ENCODE measurements at places on chromosomes 4 and X.

DNA sequence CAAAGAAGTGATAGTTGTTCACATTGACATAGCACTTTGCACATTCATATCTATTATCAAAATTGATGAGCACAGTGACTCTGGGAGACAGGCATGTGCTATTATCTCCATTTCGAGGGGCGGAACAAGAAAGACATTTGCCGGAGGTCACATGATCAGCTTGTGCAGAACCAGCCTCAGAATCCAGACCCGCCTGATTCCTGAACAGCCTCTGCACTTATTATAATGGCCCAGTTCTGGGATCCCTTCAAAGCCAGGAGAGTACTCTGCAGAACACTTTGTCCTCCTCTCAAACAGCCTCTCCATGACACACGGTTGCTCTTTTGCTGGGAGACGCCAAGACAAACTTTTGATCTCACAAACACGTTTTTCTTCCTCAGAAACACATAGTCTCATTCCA lies 48.4 kb downstream of the RWDD4 start:
- DNase-seq = no peak

- no peak for DNase-seq
These were observed 135.2 kb upstream of the TSPAN5 start for GRCh38 chr4:98793658-98794057.

DNA sequence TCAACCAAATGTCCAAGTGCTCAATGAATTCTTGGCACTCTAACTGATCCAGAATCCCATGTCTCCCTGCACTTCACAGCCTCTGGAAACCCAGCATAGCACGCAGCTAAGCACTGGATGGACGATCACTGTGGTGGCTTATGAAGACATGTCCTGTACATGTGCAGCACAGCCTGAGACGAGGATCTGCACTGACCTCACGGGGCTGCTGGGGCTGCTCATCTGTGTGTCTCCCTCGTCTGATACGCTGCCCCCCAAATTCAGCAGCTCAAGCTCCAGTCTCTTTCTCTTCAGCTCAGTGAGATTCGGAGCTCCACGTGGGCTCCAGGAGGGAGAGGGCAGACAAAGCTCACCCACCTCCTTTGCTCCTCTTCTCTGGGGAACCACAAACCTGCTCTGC lies 126.9 kb downstream of the CPZ start:
- DNase-seq = no peak

DNA sequence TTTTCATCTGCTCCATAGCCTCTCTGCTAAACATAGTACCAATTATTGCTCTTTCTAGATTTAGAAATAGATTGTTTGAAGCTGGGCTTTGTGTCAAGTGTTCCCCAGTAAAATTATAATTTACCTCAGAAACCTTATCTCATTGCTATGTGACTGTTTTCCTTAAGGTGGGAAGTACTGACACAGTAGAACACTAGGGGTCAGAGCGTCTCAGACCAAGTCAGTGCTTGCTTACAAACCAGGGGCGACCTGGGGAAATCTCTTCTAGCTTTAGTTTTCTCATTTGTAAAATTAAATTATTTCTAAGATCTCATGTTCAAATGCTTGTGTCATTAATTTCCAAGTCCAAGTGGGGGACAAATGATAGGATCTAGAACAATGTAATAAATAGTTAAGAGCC lies 360.4 kb downstream of the RAPGEF2 start:
- no peak for DNase-seq

GRCh38 chr4:145098675-145099037 lies 545 bp downstream of the ABCE1 start:
- peak; percentile 84 for DNase-seq

GRCh38 chr4:181792641-181793040 lies 450.6 kb upstream of the TENM3 start:
- DNase-seq = no peak

DNA sequence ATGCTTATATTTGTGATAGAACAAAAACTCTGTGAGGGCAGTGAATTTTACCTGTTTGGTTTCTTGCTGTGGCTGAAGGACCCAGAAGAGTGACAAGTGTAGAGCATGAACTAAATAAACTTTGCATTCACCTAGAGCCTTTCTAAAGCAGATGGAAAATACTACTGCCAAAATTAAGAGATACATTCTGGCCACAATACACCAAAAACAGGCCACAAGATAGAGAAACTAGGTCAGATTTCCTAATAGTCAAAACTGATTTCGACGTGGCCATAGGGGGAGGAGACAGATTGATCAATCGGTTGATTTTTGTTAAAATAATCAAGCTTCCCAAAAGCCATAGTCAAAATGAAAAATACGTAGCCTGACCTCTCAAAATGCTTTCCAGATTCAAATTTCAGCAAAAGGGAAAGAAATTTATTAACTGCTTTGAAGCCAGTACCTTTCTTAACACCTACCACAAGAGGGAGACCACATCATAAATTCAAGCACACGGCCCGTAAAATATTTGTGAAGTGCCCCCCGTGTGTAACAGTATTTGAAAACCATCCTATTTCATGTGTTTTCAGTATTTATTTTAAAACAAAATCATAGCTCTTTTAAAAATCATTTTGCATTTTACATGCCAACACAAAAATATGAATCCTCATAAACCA lies 132.4 kb downstream of the CORIN start:
- DNase-seq = peak; percentile 19

DNA sequence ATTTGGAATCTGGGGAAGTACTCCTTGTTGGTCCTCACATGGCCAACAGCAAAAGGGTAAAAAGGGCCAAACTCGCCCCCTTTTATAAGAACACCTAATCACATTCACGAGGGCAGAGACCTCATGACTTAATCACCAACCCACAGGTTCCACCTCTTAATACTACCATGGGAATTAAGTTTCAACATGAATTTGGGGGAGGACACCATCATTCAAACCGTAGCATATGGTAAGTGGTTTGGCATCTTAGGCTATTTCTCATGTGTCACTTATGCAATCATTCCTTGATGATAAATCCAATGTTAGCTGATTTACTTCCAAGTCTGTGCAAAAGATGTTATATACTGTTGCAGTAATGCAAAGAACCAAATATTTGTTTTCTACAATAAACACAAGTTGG lies 302.9 kb upstream of the FAM241A start:
- no peak for DNase-seq

- peak; percentile 64 for DNase-seq
These were observed 11.7 kb downstream of the OTUD5 start for GRCh38 chrX:48945517-48946348.

DNA sequence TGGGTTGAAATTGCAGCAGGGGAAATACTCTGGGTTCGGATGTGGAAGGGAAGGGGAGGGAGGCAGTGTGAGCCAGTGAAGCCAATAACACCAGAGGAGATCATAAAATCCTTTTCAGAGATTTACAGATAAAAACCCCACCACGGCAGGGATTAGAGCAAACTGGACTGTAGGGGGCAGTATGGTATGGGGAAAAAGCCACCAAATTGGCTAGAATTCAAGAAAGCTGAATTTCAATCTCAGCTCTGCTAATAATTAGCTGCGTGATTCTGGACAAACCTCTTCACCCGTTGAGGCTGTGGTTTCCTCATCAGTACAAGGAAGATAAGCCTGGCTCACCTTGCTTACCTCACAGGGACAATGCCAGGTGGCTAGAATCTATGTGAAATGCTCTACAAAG lies 108.1 kb downstream of the ATG4A start:
- DNase-seq = peak; percentile 30

Data from suppressor macrophage treated with lipopolysaccharide for 1 hour (primary cell).